Putamen (tissue), 1 donor: ENCODE measurements at places on chromosomes 11 and 22.

DNA sequence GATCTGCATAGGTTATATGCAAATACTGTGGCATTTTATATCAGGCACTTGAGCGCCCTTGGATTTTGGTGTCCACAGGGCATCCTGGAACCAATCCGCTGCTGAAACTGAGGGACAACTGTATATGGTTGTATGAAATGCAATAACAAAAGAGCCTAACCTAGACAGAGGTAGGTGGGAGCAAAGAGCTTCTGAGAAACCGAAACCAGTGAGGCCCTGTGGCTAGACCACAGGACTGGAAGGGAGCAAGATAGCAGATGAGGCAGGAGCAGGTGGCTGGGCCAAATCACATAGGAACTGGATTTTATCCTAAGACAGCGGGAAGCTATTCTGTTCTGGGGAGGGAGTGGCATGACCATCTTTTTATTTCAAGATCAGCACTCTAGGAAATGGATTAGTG, 30.1 kb downstream of the RCN1 start:
- no peak for DNase-seq

GRCh38 chr22:50228366-50228765, 16.5 kb downstream of the TUBGCP6 start:
- DNase-seq: no peak

GRCh38 chr11:16867097-16867496, 128.7 kb downstream of the C11orf58 start:
- DNase-seq: no peak

- DNase-seq: no peak
Observed at GRCh38 chr11:2574043-2574552, 125.7 kb downstream of the KCNQ1OT1 start.

DNA sequence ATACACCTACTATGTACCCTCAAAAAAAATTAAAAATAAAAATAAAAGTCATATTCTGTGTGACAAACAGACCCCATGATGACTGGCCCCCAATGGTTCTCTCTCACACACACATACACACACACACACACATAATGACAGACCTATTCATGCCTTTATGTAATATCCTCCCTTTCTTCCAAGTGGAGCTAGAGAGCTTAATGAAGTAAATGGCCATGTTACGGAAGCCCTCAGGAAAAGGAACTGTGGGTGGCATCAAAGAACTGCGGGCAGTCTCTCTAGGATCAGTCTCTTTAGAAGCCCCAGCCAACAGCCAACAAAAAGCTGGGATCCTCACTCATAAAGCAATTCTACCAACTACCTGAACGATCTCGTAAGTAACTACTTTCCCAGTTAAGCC, 125.5 kb downstream of the SIK3 start:
- DNase-seq: no peak

DNA sequence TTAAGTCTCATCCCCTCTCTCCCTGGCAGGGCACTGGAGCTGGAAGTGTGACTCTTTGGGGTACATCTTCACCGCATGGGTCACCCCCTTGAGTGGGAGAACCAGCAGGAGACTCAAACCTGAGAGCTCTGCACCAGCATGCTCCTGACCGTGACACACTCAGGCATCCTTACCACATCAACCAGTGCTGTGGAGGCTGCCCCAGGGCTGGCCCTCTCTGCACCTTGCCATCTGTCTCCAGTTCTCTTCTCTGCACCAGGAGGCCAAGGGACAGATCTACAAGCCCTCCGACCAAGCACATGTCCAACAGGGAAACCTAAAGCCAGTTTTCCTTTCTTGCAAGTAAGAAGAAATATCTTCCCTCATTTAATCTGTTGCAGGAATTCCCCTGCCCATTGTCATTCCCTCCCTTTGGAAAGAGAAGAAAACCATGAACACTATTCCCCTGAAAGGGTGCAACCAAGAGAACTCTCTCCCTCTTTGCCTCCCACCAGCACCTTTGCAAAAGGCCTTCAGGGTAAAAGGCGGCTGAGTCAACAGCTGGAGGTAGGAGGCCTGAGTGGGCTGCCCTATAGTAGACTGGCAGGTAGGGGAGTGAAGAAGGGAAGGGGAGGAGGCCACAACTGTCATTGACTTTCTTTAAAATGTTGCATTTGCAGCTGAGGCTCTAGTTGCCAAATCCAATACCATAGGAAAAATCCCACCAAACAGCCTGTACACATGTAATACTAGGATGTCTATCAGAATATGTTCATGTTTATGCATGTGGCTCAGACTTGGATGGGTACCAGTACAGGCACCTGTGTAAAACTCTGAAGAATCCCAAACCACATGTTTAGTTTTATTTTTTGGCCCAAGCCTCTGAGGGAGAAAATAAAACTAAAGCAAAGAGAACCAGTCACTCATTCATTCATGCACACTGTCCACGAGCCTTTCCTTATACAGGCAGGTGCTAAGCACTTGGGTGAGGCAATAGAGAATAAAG, 117.0 kb downstream of the WT1 start:
- DNase-seq: peak; percentile 42

GRCh38 chr11:57778318-57779037, 16.9 kb downstream of the CTNND1 start:
- DNase-seq: peak; percentile 81

- peak; percentile 30 for DNase-seq
Observed at GRCh38 chr11:78825591-78826020, 250.9 kb upstream of the NARS2 start.

DNA sequence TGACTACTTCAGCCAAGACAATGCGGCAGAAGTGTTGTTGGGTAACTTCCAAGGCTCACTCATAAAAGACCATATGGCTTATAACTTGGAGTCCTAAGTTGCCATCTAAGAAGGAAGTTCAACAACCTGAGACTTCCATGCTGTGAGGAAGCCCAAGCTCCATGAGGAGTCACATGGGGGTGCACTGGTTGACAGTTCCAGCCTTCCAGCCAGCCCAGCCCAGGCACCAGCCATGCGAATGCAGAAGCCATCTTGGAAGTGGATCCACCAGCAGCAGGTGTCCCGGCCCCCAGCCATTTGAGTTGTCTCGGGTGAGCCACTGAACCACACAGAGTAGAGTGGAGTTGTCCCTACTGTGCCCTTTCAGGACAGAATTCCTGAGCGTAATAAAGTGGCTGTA, 32.8 kb upstream of the WNT7B start:
- DNase-seq: no peak

DNA sequence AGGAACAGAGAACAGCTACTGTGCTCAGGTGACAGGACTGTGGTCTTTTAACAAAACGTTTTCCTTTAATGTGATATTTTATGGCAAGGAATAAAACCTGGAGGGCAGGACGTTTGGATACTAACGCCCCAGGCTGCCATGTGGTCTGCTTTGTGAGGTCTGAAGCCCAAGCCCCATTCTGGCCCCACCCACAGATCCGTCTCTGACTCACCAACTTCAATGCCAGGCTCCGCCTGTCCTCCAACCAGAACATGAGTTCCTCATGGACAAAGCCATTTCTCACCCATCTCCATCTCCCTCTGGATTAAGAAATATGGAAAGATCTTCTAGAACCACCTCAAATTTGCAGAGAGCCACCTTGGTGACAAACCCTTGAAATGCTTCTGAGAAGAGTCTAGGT, 148.8 kb downstream of the CRYBB2 start:
- no peak for DNase-seq

DNA sequence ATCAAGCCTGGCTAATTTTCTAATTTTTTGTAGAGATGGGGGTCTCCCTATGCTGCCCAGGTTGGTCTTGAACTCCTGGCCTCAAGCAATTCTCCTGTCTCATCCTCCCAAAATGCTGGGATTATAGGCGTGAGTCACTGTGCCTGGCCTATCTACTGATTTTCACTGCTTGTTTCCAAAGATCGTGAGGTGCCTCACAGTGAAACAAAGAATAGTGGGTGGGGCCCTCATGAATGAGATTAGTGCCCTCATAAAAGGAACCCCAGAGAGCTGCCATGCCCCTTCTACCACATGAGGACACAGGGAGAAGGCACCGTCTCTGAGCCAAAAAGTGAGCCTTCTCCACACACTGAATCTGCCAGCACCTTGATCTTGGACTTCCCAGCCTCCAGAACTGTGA, 23.5 kb downstream of the TMEM184B start:
- DNase-seq: no peak

- DNase-seq: no peak
Observed at GRCh38 chr22:20571078-20571503, 63.7 kb downstream of the MED15 start.

GRCh38 chr11:125256541-125257189, 92.1 kb downstream of the PKNOX2 start:
- no peak for DNase-seq

- DNase-seq: no peak
Observed at GRCh38 chr11:73257342-73258103, 14.6 kb upstream of the P2RY6 start.

DNA sequence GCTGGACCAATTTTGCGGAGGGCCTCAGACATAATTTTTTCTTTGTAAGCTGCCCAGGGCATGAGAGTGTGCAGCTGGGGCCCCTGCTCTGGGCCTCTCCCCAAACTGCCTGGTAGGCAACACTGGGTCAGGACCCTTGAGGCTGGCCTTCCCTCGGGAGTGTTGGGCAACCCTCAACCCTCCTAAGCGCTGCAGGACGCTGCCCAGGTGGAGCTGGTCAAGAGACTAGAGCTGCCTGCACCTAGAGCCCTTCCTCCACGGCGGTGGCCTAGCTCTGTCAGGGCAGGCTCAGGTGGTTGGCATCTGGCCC, 505 bp upstream of the TMEM132A start:
- DNase-seq: no peak

DNA sequence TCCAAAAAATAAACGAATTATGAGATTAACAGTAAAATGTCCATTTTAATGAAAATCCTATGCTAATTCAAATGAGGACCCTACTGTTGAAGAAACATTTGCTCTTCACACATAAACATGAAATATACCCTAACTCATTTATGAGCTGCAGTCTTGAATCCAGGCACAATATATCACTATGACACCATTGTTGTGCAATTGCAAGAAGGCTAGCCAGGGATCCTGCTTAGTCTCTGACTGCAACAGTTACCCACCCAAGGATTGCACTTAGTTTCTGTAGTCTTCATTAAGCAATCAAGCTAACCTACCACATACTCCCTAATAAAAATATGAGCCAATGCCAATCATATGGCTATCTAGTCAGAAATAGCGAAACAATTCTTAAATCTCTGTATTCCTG, 981.0 kb upstream of the FAT3 start:
- DNase-seq: no peak

DNA sequence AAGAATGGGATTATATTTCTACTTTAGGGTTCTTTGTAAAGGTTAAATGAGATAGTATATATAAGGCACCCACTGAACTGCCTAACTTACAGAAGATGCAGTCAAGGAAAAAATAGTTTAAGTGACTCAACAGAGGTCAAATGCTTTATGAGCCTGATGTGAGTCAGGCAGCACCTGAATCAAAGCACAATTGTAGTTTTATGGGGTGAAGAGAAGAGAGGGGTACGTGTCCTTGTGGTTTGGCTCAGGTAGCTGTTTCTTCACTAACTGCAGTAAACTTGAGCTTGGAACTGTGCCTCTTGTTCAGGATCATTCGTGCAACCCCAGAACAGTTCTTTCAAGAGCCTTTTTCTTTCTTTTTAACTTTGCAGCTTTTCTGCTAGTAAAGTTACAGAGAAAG, 125.2 kb upstream of the SPON1 start:
- no peak for DNase-seq
